ENCODE measurements at places on chromosomes 3 and 15. TPM values are rescaled to one million over a fixed set of nuclear protein-coding genes. Genes with fewer than 3 reads are reported as not detected.

GRCh38 chr3:172915911-172916514 is 165.5 kb downstream of the ECT2 start:
- DNase-seq = no peak

DNA sequence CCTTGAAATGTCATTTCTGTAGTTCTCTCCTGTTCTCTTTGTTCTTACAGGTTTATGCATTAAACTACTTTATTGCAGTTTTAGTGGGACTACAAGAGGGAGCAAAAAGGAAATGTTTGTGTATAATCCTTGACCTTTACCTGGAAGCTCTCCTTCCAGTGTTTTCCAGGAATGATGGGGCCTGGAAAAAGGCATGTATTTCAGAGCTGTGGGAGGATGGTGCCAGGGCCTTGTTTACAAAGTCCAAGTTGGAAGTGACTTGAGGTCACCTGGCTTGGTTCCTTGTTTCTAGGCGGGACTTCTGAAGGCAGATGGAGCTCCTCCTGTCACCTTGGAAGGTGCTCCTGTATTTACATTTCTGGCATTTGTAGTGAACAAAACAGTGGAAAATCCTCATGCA is 15.1 kb downstream of the ACVR2B start:
- DNase-seq = no peak

DNA sequence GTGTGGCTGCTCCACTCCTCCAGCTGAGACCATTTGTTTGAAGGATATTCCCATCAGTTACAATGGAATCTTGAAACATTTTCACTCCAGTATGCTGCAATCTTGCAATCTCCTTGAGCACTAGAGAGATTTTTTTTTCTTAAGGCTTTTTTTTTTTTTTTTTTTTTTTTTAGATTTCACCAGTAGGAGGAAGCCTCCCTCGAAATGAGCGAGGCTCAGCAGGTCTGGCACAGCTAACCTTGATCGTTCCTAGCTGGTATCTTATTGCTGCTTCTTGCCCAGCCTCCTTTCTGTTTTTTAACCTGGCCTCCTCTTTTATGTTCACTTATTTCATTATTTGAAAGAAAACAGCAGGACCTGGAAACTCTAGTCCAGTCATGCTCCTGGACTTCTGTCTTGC is 48.1 kb downstream of the RAP2B start:
- no peak for DNase-seq

DNA sequence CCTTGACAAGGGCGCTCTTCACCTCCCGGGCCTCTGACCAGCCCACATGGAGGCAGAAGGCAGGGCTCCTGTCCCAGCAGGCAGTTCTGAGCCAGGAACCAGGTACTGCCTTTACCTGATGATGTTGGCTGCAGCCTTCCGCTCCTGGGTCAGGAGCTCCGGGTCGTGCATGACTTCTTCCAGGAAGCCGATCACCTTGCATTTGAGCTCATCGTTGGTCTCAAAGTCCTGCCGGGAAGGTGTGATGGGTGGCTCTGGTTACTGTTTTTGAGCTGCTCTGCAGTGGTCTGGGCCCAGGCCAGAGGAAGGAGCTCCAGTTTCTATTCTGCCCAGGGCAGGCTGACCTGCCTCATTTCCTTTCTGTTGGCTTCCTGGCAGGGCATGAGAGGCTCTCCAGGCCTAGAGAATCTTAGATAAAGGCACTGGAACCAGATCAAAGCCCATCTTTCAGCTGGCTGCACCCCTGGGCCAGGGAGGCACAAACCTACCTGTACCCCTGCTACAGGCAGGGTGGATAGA is 53.2 kb upstream of the CTSH start:
- DNase-seq = no peak

- no peak for DNase-seq
These were observed 79.1 kb downstream of the NTRK3 start for GRCh38 chr15:88177451-88177850.

GRCh38 chr3:59001675-59002074 is 48.1 kb downstream of the CFAP20DC start:
- DNase-seq = no peak

GRCh38 chr3:132507657-132508056 is 89.4 kb upstream of the ACKR4 start:
- DNase-seq = no peak

DNA sequence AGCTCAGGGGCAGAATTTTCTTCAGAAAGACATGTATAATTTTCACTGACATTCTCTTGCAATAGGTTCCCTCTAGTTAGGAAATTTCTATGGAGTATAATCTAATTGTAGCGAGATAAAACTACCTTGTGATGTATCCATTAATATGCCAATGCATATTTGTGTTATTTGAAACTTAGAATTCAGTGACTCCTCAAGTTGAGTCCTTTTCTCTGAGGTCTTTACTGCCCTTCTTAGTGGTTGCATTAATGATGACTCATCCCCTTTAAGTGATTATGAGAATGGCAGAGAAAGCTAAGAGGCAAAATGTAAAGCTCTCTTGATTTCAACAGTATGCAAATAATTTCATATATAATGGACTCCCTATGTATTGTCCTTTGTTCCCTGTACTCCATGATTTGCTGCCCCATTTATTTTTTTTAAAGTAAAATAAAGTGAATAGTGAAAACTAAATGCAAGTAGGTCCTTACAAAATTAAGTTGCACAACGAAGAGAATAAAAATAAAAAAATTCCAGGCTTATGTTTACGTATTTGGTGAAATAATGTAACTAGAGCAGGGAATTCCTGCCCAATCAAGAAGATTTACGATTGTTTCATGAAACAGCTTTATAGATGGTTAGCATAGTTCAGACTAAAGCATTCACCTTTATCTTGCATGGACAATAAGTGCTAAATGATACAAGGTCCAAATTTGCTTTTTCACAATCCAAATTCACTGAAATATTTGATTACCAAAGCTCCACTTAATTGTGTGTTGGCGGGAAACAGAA is 78.1 kb downstream of the ZPLD1 start:
- DNase-seq = no peak

DNA sequence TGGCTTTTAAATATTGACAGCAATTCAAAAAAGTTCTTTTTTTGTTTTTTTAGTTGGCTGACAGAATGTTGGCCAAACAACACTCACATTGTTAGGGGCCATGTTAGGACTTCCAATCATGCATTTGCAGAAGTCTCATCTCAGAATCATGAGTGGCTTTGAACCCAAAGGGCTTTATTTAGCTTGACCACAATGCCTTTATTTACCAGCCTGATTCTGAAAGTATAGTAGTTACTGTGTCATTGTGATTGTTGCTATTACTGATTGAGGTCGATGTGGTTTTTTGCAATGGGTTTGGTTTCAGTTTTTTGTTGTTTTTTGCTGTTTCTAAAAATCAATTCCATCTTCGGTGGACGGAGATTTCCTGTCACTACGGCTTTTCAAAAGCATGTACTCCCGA is 7.2 kb downstream of the GLDN start:
- no peak for DNase-seq

DNA sequence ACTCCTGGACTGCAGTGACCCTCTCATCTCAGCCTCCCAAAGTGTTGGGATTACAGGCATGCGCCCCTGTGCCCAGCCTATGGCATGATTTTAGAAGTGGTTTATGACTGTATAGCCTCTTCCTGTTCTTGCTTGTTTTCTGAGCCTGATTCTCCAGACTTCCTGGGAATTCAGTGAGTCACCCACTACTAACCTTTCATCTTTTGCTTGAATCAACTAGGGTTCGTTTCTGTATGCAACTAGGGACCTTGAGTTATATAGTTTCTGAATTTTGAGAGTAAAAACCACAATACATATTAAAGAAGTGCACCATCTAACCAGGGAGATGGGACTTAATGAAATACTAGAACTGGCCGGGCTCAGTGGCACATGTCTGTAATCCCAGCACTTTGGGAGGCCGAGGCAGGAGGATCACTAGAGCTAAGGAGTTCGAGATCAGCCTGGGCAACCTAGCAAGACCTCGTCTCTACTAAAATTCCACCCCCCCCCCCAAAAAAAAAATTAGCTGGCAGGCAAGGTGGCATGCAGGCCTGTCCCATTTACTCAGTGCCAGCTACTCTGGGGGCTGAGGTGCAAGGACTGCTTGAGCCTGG is 76.0 kb downstream of the ZNF609 start:
- DNase-seq = peak; percentile 10

Gene CLDN11
- total RNA-seq = 0.32 TPM

Gene HYAL1
- 0.82 TPM for total RNA-seq

Gene SPATA12
- total RNA-seq = not detected

Gene TAGLN3
- 1.8 TPM for total RNA-seq

Data from activated T-cell treated with anti-CD3 and anti-CD28 coated beads, Interleukin-2, amount 50 U/mL, for 4 hours (primary cell).